ENCODE measurements at places on chromosomes 7 and 10. TPM values are rescaled to one million over a fixed set of nuclear protein-coding genes. Genes with fewer than 3 reads are reported as not detected.
A peak's percentile ranks its signal among the peaks of the same experiment; 100 is the strongest.

DNA sequence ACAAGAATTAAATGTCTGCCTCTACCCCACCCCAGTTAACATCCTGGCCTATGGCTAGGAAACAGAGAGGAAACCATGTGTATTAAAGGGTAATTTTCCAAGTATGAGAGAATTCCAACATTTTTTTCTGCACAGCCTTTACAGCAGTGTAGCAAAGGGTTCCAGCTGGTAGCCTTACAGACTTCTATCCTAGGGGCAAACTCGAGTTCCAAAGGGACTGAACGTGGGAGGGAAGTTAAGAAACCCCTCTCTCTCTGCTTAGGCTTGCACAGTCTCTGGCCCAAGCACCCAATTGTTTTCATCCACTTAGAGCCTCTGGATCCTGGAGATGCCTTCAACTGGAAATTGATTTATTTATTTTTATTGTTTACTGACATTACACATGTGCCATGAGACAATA lies 60.3 kb downstream of the SLC16A12 start:
- peaks cover 48% of the 10 kb centered on the region for H3K4me1 ChIP-seq
- DNase-seq = no peak
- H3K4me3 ChIP-seq = no peak overlapping the region
- H3K27ac ChIP-seq = peak overlapping the region; percentile 90
- H3K36me3 ChIP-seq = no peaks in the 10 kb centered on the region

GRCh38 chr10:66836057-66836456 lies 89.8 kb upstream of the LRRTM3 start:
- H3K4me1 ChIP-seq = no peaks in the 10 kb centered on the region
- DNase-seq = peak; percentile 17
- H3K36me3 ChIP-seq = no peaks in the 10 kb centered on the region
- H3K27ac ChIP-seq = no peak overlapping the region
- no peaks in the 10 kb centered on the region for H3K27me3 ChIP-seq
- no peak overlapping the region for H3K4me3 ChIP-seq

DNA sequence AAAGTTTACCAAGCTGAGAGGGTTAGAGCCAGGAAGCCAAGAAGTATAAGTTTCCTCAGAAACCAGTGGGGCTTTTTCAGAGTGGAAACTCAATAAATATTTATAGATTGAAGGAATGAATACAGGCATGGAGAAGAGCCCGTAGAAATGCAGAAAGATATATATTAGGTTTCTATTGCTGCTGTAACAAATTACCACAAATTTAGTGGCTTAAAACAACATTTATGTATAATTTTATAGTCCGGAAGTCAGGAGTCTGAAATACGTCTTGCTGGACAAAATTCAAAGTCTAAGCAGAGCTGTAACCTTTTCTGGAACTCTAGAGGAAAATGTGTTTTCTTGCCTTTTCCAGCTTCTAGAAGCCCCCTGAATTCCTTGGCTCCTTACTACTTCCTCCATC lies 107.3 kb upstream of the SEMA3D start:
- H3K36me3 ChIP-seq = no peaks in the 10 kb centered on the region
- no peaks in the 10 kb centered on the region for H3K4me1 ChIP-seq
- no peak overlapping the region for H3K27ac ChIP-seq

DNA sequence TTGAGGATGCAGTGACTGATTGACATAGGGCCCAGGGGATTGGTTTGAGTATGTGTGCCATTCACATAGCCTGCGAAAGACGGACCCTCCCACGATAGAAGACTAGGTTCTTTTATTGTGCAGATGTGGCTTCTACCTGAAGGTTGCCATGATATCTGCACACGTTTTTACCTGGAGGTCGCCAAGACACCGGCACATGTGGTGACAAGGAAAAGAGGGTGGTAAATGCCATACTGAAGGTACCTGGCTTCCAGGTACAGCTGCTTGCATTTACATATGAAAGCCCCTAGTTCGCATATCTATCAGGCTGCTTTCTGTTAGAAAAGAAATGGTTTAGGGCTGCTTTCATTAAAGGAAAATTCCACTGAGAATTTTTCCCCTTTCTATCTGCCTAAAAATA lies 43.6 kb downstream of the ZNF22 start:
- no peaks in the 10 kb centered on the region for H3K27me3 ChIP-seq
- no peaks in the 10 kb centered on the region for H3K36me3 ChIP-seq
- no peak for DNase-seq
- no peaks in the 10 kb centered on the region for H3K4me1 ChIP-seq
- no peak overlapping the region for H3K27ac ChIP-seq

DNA sequence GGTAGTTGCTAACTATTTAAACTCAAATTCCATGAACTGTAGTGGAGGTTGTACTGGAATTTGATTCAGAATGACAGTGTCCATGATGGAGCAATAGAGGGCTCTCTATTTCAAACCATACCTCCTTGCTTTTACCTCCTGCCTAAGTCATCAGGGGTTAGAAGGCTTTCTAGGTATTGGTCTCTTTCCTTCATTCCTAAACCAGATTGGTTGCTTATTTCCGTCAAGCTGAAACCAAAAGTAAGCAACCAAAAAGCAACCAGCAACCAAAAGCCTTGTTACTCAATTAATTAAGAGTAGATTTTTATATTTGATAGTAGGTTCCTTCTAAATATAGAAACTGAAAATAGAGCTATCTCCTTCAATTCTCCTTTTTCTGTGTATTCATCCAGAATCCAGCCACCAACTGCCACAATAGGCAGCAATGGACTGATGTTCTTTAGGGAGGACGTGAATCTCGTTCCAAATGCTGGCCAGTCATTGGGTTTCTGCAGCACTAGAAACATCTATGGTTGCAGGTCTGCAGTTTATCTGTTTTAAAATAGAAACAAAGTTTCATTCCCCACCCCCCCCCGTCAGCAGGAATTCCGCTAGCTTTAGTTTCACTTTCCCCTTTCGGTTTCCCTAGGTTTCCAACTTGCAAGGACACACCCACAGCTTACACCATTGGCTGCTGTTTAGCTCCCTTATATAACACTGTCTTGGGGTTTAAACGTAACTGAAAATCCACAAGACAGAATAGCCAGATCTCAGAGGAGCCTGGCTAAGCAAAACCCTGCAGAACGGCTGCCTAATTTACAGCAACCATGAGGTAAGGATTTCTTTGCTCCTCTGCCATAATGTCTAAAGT lies at the start of gene IFIT1:
IFIT1 (plus strand) TSS at position 717 of the 850 bp plus-strand sequence; CDS start at position 807, 90 bp downstream.
- peak; percentile 73 for DNase-seq
- peak within 1 kb of the TSS; percentile 93 for H3K4me3 ChIP-seq
- H3K27me3 ChIP-seq = no peaks in the 10 kb centered on the region
- no peaks in the 10 kb centered on the region for H3K36me3 ChIP-seq
- peak within 1 kb of the TSS; percentile 93 for H3K27ac ChIP-seq

- DNase-seq = no peak
- no peak overlapping the region for H3K4me3 ChIP-seq
- no peaks in the 10 kb centered on the region for H3K4me1 ChIP-seq
- no peaks in the 10 kb centered on the region for H3K27me3 ChIP-seq
- no peak overlapping the region for H3K27ac ChIP-seq
Observed at GRCh38 chr10:26025523-26025922, 91.5 kb downstream of the MYO3A start.

GRCh38 chr10:1538531-1539061 lies 198.7 kb downstream of the ADARB2 start:
- DNase-seq = no peak
- no peaks in the 10 kb centered on the region for H3K36me3 ChIP-seq
- H3K4me1 ChIP-seq = no peaks in the 10 kb centered on the region
- H3K4me3 ChIP-seq = no peak overlapping the region

LIPF gene
- total RNA-seq = not detected

Measured in kidney (tissue), 22 donors.